ENCODE measurements at places on chromosomes 16 and 17.

GRCh38 chr17:59381716-59382570 lies 50.5 kb downstream of the YPEL2 start:
- no peak for DNase-seq

GRCh38 chr16:59993101-59993500 lies 1259.0 kb upstream of the GOT2 start:
- DNase-seq: no peak

DNA sequence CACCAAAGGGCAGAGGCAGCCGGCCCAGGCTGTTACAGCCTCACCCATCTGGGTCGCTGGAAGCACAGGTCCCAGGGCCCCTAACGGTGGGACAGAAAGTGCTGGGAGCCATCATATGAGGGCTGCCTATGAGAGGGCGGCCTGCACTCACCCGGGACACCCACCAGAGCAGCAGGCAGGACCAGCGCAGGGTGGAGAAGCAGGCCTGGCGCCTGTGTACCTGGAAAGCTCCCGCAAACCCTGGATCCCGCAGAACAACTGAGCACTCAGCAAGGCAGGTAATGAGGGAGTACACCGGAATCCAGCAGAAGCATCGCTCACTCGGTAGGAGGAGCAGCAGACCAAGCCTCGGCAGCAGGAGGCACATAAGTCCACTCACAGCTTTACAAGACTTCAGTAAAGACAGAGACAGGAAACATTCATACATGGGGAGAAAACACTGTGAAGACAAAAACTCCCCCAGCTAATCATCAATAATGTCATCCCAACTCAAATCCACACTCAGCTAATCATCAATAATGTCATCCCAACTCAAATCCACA lies 31.5 kb upstream of the C16orf95 start:
- no peak for DNase-seq

- DNase-seq: no peak
Observed at GRCh38 chr17:69524854-69525253, 110.4 kb downstream of the MAP2K6 start.

GRCh38 chr17:35486920-35487732 lies 38.6 kb upstream of the SLFN13 start:
- peak; percentile 70 for DNase-seq

DNA sequence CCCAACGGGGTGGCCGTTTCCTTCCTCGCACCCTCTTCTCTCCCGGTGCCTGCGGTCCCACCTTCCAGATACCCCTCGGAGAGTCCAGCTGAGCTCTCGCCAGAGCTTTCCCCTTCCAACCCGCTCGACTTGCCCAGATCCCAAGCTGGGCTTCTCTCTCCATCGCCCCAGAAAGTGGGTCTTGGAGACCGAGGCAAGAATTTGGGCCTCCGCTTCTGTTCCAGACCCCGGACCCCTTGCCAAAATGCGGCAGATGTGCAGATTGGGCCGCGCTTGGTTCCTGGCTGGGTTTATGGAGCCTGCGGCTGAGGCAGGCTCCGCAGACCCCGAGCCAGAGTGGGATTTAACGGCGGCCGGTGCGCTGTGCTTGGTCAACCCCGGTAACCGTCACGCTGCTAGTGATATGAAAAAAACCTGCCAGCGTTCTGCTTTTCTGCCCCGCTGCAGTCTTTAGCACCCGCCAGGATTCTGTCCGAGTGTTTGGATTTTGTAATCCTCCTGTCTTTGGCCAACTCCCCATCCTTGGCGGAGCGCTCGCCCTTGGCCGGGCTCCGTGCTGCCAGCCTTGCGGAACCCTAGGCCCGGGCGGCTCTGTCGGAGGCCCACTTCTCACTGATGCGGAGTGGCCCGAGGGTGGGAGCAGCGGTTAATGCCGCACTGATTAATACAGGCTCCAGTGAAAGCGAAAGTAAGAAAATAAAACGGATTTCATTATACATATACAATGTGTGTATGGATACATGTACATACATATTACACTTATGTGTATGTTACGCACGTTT lies 754 bp upstream of the SLFN11 start:
- peak; percentile 23 for DNase-seq

DNA sequence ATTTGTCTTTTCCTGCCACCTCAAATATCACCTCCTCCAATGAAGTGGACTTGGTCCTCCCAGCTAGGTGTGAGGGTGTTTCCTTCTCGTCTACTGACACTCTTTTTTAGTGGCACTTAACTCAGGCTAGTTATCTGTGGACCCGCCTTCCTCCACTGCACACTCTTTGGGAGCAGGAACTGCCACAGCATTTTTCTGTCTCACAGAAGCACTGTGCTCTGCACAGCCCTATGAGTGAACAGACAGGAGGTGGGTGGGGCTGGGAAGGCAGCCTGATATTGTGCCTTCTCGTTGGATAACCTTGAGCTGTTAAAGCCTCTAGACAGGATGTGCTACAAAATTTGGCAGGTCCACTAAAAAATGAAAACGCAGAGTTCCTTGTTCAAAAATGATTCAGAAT lies 31.9 kb upstream of the HOXB13 start:
- no peak for DNase-seq

- DNase-seq: no peak
Observed at GRCh38 chr16:539901-540530, 12.5 kb downstream of the CAPN15 start.

- no peak for DNase-seq
Observed at GRCh38 chr16:79310710-79311109, 289.8 kb downstream of the MAF start.

GRCh38 chr16:31082368-31083045 lies 6.2 kb downstream of the PRSS53 start:
- DNase-seq: no peak

GRCh38 chr16:70576431-70577255 lies 53.0 kb downstream of the SF3B3 start:
- no peak for DNase-seq

DNA sequence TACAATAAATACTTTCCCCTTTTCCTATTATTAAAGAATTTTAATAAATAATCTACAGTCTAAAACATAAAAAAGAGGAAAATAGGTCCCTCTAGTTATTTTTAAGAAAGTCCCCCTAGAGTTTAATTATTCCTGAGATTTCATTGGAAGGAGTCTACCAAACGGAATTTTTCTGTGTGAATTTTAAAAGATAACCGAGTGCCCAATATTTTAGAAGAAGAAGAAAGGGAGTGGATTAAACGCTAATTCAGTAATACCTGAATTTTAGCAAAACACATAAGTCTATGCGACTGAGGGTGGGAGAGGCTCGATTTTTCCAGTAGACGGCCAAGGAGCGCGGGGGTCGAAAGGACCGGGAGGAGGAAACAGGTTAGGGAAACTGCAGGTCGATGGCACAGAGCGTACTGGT lies 2.2 kb downstream of the HOXB2 start:
- no peak for DNase-seq

GRCh38 chr16:18784917-18785623 lies 5.1 kb downstream of the RPS15A start:
- DNase-seq: no peak

- DNase-seq: no peak
Observed at GRCh38 chr17:40552806-40553693, 12.2 kb downstream of the CCR7 start.

DNA sequence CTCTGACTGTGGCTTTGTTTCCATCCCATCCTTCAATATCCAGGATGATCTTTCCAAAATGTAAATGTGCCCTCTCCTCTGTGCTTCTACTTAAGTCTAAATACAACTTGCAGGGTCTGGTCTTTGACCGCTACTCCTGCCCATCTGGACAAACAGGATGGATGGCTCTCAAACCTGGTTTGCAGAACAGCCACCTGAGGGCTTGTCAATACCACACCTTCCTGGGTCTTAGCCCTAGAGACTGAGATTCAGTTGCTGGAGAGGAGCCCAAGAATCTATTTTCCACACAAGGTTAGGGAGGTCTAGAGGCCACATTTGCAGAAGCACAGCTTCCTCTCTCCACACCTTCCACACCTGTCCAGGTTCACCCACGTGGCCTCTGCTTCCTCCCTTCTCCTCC lies 1.9 kb upstream of the GRB7 start:
- DNase-seq: no peak

DNA sequence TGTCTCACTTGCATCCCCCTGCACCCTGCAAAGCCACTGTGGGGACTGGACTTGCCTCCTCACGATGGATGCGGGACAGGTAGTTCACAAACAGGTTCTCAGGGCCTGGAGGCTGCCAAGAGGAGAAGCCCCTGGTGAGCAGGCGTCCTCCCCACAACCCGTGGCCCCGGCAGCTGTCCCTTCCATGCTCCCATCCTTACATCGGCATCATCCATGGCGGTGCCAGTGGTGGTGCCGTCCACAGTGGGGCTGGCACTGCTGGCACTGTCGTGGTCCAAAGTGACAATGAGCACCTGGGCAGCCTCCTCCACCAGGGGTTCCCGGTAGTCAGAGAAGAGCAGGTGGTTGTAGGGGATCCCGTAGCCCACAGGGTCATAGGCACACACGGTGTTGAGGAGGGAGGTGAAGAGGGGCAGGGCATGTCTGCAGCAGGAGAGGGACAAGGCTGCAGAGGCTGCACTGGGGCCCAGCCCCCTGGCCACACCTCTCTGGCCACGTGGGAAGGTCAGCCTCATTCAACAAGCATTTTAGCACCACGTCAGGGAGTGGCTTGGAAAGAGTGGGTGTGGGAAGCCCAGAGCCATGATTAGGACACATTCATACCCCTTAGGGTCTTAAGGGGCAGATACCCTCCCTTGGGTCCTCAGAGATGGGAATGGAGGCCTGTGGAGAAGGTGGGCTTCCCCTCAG lies 12.6 kb downstream of the HID1 start:
- no peak for DNase-seq

DNA sequence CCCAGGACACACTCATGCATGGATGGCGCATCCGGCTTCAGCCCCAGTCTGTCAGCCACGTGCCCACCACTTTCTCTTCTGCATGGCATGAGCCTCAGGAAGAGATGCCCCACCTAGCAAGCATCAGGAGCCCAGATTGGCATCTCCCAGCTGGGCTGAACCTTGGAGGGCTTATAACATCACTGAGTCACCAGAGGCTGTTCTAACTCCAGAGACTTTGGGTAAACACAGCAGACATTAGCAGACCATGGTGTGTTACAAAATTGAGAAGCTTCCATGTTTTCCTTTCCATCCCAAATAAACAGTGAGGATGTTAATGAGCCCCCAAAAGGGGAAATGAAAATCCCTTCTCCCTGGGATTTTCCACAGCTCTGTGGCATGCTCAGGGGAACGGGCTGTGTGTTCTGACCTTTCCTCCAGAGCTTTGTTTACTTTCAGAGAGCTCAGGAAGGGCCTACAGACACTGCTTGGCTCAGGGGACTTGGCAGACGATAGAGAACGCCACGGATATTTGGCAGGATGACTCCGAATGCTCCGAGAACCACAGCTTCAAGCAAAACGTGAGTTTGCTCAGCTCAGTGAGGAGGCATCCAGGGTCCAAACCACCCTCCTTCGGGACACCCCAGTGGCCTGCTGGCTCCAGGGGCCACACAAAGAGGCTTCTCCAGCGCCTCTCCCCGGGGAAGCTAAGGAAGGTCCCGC lies 16.5 kb downstream of the GLP2R start:
- DNase-seq: no peak

GRCh38 chr17:18181358-18181757 lies 2.3 kb upstream of the ALKBH5 start:
- no peak for DNase-seq

GRCh38 chr17:63150994-63151464 lies 185.0 kb downstream of the TANC2 start:
- no peak for DNase-seq

DNA sequence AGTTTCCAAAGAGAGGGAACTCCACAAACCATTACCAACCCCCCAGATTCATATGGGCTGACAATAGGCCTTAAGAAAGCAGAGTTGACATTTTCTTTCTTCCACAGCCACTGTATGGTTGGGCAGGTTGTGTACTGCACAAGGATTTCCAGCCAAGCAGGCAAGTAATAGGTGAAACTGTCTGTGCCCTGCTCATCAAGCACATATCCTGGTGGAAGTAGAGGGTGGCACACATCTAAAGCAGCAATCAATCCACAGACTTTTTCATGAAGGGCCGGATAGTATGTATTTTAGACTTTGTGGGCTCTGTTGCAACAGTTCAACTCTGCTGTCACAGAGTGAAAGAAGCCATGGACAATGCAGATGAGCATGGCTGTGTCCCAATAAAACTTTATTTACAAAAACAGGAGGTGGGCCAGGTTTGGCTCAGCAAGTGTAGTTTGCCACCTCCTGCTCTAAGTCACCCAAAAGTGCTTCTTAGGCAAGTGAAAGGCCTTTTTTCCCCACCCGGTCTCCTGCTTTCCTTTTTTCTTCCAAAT lies 63.4 kb downstream of the SNX20 start:
- DNase-seq: no peak

- DNase-seq: no peak
Observed at GRCh38 chr17:80103449-80104085, 2.2 kb downstream of the GAA start.

DNA sequence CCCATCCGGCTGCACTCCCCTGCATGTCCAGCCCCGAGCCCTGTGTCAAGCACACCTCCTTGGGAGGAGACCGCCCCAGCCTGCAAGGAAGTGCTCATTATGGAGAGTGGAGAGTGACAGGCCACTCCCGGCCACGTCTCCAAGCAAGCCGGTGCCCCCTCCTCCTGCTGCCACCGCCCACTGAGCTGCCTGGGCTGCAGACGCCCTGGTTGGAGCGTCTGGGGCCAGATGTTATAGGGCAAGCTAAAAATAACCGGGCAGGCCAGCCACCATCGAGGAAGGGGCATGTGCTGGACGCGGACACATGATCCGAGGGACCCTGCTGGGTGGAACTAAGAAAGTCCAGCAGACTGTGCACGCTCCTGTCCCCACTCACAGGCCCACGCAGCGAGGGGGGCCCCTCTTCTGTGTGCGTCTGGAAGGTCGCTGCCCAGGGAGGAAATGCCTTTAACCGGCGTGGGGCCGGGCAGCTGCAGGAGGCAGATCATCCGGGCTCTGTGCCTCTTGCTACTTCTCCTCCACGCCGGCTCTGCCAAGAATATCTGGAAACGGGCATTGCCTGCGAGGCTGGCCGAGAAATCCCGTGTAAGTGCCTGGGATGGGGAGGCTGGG lies at the start of gene WFDC1:
Gene WFDC1, plus strand, starts transcription at position 348 of the 612 bp plus-strand sequence. Its CDS starts 94 bp downstream, at position 442.
- DNase-seq: no peak

DNA sequence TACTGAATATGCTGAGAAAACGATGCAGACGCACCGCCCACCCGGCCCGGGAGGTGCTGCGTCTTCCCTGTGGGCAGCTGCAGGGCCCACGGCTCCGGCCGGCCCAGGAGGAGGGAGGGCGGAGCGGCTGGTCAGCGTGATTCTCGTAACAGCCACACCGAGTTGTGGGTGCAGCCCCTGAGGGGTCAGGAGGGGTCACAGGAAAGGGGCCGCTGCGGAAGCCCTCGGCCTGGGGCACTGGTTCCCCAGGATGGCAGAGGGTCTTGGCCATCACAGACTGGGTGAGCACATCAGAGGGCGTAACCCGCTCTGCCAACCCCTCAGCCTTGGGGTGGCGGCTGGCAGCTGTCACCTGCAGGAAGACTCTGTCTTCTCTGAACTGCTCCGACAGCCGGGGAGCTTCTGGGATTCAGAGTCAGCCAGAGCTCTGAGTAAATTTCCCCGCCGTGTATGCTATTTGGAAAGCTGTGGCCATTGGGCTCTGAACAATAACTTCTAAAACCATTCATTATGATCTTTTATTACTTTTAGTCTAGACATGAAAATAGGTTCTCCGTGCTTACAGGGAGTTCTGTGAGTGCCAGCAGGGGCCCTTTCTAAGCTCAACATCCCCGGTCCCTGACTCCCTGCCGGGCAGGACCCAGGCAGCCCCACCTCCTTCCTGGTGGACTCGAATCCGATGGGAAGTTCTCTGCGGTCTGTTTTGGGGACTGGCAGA lies 87.4 kb upstream of the CHMP6 start:
- no peak for DNase-seq
